ENCODE measurements at places on chromosomes 5 and 9.

- H3K4me1 ChIP-seq: no peaks in the 10 kb centered on the region
- H3K36me3 ChIP-seq: no peaks in the 10 kb centered on the region
- H3K4me3 ChIP-seq: no peak overlapping the region
- H3K27me3 ChIP-seq: no peaks in the 10 kb centered on the region
Observed at GRCh38 chr5:104513121-104513602, 950.6 kb upstream of the NUDT12 start.

- peaks cover 27% of the 10 kb centered on the region for H3K36me3 ChIP-seq
- no peak overlapping the region for H3K4me3 ChIP-seq
- H3K27ac ChIP-seq: no peak overlapping the region
- no peaks in the 10 kb centered on the region for H3K27me3 ChIP-seq
Observed at GRCh38 chr9:5428794-5429528, 8.8 kb downstream of the PLGRKT start.

- no peaks in the 10 kb centered on the region for H3K4me1 ChIP-seq
- no peaks in the 10 kb centered on the region for H3K36me3 ChIP-seq
- DNase-seq: no peak
- peaks cover 3% of the 10 kb centered on the region for H3K27me3 ChIP-seq
- no peak overlapping the region for H3K27ac ChIP-seq
- no peak overlapping the region for H3K4me3 ChIP-seq
Observed at GRCh38 chr5:165209101-165209727, 1703.8 kb downstream of the MAT2B start.

- H3K27ac ChIP-seq: no peak overlapping the region
- H3K27me3 ChIP-seq: no peaks in the 10 kb centered on the region
- no peaks in the 10 kb centered on the region for H3K4me1 ChIP-seq
- no peak for DNase-seq
Observed at GRCh38 chr5:146725025-146725424, 153.5 kb downstream of the PPP2R2B start.

DNA sequence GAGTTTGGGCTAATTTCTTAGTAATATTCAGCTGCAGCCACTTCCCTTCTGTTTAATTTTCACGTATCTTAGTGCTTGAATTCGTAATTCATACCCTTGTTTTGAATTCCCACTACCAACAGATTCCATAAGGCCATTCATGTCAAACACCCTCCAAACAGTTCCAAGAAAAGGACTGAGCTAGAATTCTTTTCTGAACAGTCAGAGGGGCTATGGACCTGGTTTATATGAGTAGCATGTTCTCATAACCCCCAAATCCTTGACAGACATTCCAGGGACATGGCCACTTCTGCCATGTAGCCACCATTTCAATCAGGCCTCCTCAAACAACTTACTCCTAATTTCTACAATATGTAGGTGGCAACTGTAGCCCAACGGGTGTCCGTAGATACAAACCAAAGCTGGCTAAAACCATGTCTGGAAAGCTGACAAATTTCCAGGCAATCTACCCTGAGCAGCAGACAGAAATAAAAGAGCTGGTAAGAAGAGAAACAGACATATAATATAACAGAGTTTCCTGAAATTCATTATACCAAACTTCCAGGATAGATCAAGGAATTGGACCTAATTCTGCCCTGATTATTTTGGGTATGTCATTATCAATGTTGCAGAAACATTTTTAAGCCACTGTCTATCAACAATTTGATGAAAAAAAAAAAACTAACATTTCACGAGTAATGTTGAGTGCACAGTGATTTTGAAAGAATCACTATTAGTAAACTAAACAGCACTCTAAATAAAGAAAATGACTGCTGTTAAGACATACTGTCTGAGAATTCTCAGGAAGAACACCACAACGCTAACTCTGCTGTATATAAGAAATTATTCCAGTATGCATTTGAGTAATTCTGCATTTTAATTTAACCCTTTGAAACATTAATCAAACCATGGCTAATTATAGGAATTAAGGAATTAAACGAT lies 40.7 kb downstream of the EBF1 start:
- no peaks in the 10 kb centered on the region for H3K4me1 ChIP-seq
- peaks cover 12% of the 10 kb centered on the region for H3K27me3 ChIP-seq
- H3K36me3 ChIP-seq: no peaks in the 10 kb centered on the region
- no peak overlapping the region for H3K27ac ChIP-seq

DNA sequence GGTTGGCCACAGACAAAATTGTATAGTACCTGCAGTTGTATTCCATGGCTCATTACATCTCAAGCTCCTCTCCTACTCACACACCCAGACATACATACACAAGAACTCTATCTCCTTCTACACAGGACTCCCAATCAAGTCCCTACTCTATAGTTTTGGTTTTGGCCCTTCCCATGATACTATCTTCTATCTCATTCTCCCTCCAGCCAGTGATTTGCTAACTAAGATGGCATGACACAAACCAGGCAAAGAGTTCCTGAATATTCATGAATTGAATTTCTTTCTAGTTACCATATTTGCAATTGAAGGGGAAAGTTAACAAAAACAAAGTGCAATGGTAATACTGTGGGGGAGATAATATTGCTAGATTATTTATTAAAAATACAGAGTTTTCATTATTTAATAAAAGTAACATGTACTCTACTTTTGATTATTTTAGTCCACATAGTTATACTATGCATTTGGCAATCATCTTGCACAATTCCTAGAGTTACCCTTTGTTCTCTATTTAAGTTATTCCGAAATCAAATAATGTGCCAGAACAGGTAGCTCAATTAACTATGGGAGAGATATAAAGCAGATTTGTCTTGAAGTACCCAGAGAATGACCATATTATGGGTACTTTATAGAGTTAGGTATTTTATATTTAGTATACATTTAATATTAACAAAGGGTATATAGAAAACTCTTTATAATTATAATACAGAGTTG lies 9.6 kb upstream of the LURAP1L start:
- no peaks in the 10 kb centered on the region for H3K27me3 ChIP-seq
- no peak for DNase-seq
- no peaks in the 10 kb centered on the region for H3K36me3 ChIP-seq
- no peak overlapping the region for H3K4me3 ChIP-seq
- no peaks in the 10 kb centered on the region for H3K4me1 ChIP-seq

GRCh38 chr5:72108202-72109061 lies 1.2 kb downstream of the MAP1B start:
- DNase-seq: no peak
- no peaks in the 10 kb centered on the region for H3K36me3 ChIP-seq
- H3K4me3 ChIP-seq: peak overlapping the region; percentile 57
- no peak overlapping the region for H3K27ac ChIP-seq
- H3K27me3 ChIP-seq: peaks cover 52% of the 10 kb centered on the region

GRCh38 chr5:138790684-138791083 lies 37.5 kb downstream of the CTNNA1 start:
- H3K27ac ChIP-seq: no peak overlapping the region
- H3K4me3 ChIP-seq: no peak overlapping the region
- peaks cover 7% of the 10 kb centered on the region for H3K27me3 ChIP-seq
- no peak for DNase-seq

DNA sequence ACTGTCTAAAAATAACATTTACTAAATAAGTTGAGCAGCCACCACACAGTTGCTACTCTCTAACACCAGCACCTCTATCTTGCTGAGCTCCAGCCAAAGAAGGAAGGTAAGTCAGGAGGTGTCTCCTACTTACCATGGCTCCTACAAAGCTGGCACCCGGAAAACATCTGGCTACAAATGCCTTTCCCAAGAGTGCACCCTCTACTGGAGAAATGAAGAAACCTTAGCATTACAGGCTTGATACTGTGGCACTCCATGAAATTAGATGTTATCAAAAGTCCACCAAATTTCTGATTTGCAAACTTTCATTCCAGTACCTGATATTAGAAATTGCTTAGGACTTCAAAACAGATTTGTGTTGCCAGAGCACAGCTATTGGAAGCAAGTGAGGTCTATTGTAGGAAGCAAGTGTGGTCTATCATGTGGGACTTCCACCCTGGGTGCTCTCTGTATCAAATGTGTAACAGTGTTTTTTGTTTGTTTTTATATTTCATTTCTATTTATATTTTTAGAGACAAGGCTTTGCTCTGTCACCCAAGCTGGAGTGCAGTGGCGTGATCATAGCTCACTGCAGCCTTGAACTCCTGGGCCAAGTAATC lies 25.7 kb upstream of the RFK start:
- peaks cover 46% of the 10 kb centered on the region for H3K4me1 ChIP-seq
- no peak for DNase-seq
- H3K36me3 ChIP-seq: no peaks in the 10 kb centered on the region
- H3K4me3 ChIP-seq: no peak overlapping the region
- H3K27me3 ChIP-seq: no peaks in the 10 kb centered on the region
- H3K27ac ChIP-seq: no peak overlapping the region

DNA sequence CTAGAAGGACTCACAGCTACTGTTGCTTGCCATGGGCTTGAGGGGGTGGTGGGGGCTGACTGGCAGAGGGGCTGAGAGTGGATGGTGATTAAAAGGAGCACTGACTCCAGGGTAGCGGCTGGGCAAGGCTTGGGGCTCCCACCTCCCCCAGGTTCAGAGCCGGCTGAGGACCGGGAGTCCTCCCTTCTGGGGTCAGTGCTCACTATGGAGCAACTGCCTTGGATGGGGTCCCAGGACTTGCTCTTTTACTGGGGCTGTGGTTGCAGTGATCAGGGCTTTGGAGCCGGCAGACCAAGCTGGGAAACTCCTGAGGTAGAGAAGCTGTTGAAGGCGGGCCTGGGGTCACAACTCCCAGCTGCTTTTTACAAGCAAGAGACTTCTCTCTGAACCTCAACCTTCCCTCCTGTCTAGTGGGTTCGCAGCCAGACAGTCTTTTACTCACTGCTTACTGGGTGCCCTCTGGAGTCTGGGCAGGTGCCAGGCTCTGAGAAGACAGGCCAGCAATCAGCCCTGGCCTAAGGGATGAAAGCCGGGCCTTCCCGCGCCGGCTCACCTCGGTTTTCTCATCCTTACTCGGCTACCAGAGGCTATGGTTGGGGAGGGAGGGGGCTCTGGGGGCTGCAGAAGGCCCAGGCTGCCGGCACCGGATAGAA lies 795 bp upstream of the ASS1 start:
- DNase-seq: no peak
- H3K4me3 ChIP-seq: no peak overlapping the region
- H3K27me3 ChIP-seq: peaks cover 18% of the 10 kb centered on the region
- H3K4me1 ChIP-seq: peaks cover 7% of the 10 kb centered on the region

- H3K27ac ChIP-seq: no peak overlapping the region
- no peaks in the 10 kb centered on the region for H3K27me3 ChIP-seq
- no peaks in the 10 kb centered on the region for H3K4me1 ChIP-seq
- no peaks in the 10 kb centered on the region for H3K36me3 ChIP-seq
- H3K4me3 ChIP-seq: no peak overlapping the region
- DNase-seq: no peak
Observed at GRCh38 chr5:2282893-2283292, 400.2 kb upstream of the IRX4 start.

DNA sequence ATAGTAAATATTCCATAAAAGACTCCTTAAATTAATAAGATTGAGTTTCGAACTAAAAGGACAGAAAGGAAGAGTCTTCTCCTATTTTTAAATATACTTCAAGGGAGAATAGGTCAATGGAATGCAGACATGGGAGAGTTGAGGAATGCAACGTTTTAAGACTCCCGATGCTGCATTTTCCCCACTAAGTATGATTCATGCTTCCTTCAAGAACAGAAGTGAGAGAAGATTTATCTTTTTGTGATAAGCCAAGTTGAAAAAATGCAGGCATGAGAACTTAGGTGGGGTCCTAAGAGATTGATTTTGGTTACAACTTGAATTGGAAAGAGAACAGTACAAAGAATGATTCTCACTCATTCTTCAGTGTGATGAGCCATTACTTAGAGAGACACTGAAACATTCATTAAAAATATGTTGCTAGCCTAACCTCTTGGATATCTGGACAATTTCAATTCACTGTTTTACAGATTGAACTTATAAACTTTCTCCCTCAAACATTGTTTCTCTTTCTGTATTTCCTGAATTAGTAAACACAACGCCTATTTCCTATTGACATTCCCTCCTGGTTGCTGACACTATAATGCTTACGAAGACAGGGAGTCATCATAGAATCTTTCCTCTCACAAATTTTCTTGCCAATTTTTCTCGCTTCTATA lies 1666.1 kb upstream of the WWC1 start:
- no peak overlapping the region for H3K4me3 ChIP-seq
- DNase-seq: no peak
- H3K27ac ChIP-seq: no peak overlapping the region
- no peaks in the 10 kb centered on the region for H3K36me3 ChIP-seq

DNA sequence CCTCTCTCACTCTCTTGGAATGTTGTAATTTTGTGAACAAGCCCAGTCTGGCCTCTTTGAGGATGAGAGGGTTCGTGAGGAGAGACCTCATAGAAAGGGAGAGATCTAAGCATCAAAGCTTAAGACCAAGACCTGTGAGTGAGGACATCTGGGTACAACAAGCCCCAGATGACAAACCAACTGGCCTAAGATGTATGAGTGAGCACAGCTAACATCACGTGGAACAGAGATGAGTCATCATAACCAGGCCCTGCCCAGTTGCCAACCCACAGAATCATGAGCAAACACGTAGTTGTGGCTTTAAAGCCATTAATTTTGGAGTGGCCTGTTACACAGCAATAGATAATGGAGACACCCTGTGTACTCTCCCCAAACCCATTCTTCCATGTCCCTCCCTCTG lies 439.1 kb upstream of the KIF2A start:
- no peaks in the 10 kb centered on the region for H3K4me1 ChIP-seq
- H3K27ac ChIP-seq: no peak overlapping the region
- H3K4me3 ChIP-seq: no peak overlapping the region
- DNase-seq: no peak
- H3K27me3 ChIP-seq: no peaks in the 10 kb centered on the region

DNA sequence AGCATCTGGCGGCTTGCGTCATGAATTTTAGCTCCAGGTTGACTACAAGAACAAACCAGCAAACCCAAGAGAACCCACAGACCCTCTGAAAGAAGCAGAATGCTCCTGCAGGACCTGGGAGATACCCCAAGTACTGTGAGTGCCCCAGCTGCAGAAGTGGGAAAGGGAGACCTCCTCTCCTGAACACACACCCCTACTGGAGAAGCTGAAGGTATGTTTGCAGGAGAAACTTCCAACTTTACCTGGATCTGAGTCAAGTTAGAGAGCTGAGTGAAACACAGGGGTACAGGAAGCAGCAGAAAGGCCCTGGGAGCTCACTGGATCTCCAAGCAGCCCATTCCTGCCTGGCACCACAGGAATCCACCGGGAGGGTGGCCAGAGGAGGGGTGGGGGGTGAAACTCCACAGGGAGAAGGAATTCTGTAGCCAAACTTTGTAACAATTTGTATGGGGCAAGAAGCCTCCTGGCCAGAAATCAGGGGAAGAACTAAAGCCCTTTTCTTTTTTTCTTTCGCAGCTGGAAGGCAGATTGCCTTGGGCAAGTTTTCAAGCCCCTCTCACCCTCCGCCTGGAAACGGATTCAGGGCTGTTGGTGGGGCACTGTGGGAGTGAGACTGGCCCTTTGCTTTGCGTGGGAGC lies 576.2 kb downstream of the BNC2 start:
- H3K36me3 ChIP-seq: no peaks in the 10 kb centered on the region
- DNase-seq: no peak
- H3K27ac ChIP-seq: no peak overlapping the region
- no peak overlapping the region for H3K4me3 ChIP-seq
- H3K4me1 ChIP-seq: no peaks in the 10 kb centered on the region

DNA sequence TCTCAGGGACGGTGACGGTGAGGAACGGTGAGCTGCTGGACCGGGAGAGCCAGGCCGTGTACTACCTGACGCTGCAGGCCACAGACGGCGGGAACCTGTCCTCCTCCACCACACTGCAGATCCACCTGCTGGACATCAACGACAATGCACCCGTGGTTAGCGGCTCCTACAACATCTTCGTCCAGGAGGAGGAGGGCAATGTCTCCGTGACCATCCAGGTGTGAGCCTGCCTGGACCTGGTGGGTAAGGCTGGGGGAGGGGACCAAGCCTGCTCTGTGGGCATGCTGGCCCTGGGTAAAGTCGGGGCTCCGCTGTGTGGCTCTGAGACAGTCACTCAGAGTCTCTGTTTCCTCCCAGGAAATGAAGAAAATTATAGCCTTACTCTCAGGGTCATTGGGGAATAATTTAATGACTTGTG lies 29.3 kb downstream of the CDHR2 start:
- no peak overlapping the region for H3K4me3 ChIP-seq
- H3K27me3 ChIP-seq: no peaks in the 10 kb centered on the region
- no peaks in the 10 kb centered on the region for H3K4me1 ChIP-seq
- peak; percentile 21 for DNase-seq
